ENCODE measurements at places on chromosomes 6 and 20.

DNA sequence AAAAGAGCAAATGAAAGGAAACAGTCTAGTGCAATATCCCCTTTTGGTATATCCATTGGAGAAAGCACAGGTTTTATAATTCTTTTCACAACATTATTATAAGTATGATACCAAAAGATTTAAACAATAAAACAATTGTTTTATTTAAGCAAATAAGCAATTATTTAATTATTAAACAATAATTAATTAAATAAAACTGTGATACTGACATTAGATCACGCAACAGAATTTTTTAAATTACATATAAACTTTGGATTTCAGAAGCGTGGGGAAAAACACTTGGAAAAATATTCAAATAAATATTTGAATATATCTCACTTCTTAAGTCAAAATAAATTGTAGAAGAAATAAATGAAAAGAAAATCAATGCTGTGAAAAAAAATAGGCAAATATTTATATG is 76.2 kb upstream of the STXBP5 start:
- DNase-seq, result no peak

DNA sequence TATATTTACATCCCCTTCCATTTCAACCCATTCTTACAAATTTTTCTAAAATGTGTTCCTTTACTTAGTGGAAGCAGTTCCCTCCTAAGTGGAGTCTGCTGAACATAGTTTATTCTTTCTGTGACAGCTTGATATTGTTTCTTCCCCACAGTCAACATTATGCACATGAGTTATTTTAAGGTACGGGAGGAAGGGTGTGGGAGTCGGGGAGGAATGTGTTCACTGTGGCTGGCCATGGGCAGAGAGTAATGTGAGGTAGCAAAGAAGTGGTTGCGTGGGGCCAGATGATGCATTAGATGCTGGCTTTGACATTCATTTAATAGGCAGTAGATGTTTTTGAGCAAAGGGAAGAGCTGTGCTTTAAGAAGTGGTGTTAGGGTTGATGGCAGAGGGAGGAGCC is 98.5 kb downstream of the ARMC2 start:
- no peak for DNase-seq

DNA sequence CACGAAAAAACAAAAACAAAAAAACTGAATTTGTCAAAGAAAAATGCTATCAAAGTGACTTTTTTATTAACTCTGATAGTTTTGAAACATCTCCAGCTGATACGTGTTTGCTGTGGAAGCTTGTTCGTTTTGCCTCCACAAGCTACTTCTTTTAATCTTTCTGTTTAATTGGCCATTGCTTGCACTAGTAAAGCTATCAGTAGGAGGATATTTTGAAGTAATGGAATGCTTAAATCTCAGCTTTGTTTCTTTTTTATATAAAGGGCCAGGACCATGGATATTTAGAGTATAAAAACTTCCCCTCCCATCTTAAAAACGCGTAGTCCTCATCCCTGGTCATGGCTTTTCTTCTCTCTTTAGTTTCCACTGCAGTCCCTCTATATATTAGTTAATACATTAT is 344.0 kb downstream of the NKAIN2 start:
- no peak for DNase-seq

- no peak for DNase-seq
Measured at GRCh38 chr20:16488086-16488485, 85.2 kb downstream of the KIF16B start.

DNA sequence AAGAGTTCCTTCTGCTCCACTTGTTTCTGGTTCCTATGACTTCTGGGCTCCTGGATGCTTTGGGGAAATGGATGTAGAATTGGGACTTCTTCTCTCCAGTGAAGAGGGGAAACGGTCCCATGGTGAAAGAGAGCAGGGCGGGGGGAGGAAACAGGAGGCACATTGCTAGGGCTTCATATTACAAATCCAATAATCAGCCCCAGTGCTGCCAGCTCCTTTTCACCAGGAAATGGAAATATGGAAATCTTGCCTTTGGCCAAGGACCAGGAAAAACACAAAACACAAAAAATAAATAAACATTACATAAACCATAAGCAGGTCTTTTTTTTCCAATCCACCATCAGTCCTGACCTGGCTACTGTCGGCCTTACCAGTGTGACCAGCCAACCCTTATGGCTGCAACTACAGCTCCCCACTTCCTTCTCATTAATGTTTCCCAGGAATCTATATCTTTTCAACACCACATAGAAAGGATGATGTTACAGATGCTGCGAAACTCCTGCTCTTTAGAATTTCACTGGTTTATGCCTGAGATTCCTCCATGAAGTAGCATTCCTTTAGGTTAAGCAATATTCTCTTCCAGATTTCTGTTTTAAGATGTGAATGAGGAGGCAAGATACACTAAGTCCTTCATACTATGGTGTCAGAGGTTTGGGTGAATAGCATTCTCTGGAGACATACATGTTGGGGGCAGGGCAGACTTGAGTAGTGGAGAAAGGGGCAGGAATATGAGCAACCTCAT is 2.0 kb downstream of the PI3 start:
- no peak for DNase-seq

GRCh38 chr6:16414205-16414604 is 175.8 kb downstream of the GMPR start:
- DNase-seq, result no peak

DNA sequence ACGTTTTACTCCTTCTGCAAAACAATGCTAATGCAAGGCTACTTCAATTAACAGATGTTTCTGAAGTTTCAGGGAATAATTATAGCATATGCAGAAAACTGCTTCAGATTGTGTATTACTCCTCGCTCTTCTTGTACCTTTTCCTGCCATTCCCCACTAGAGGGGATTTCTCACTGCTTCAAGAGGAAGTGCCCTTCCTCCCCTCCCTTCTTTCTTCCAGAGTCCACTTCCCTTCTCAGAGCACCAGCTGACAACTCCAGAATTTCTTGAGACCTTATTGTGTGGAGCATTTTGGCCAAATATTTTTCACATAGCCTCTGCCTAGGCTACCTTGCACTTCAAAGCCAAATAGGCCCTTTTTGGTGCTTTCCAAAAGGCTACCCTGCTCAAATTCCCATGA is 12.7 kb upstream of the MCUR1 start:
- DNase-seq, result no peak
